ENCODE measurements at places on chromosomes 7 and 10. TPM values are rescaled to one million over a fixed set of nuclear protein-coding genes. Genes with fewer than 3 reads are reported as not detected.

DNA sequence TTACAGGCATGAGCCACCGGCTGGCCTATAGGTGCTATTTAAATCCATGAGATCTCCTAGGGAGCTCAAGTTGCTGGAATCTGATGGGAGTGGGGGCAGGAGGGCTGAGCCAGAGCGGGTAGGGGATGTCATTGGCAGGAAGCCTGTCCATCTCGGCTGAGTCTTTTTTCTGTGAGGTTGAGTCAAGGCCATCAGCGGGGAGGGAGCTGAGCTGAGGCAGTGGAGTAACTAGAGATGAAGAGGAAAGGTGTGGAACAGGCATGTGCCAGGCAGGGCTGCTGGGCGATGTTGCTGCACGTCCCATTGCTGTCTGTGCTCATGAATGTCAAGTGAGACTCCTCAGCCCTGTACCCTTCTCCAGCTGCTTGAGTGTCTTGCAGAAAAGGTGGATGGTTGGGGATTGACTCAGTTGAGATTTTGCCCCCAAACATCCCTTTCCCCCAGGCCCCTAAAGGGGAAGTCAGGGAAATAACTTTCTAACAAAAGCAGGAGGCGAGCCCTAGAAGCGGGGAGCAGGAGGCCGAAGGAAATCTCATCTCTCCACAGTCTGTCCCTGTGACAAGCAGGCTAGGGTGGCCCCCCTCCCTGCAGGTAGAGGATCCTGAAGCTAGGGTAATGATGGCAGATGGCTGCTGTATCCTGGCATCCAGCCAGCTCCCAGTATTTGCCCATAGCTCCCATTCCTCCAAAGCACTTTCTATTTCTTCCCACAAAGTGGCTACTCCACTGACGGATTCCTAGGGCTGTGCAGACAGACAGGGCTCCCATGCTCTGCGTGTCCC is 5.4 kb downstream of the ATP6V1F start:
- no peak overlapping the region for H3K4me3 ChIP-seq
- DNase-seq, result no peak
- H3K27ac ChIP-seq, result no peak overlapping the region
- H3K36me3 ChIP-seq, result peaks cover 10% of the 10 kb centered on the region
- H3K27me3 ChIP-seq, result no peaks in the 10 kb centered on the region

GRCh38 chr7:2843711-2844152 is 376 bp downstream of the GNA12 start:
- H3K4me1 ChIP-seq, result peaks cover 25% of the 10 kb centered on the region
- DNase-seq, result peak; percentile 81
- H3K4me3 ChIP-seq, result peak overlapping the region; percentile 74
- no peaks in the 10 kb centered on the region for H3K36me3 ChIP-seq

DNA sequence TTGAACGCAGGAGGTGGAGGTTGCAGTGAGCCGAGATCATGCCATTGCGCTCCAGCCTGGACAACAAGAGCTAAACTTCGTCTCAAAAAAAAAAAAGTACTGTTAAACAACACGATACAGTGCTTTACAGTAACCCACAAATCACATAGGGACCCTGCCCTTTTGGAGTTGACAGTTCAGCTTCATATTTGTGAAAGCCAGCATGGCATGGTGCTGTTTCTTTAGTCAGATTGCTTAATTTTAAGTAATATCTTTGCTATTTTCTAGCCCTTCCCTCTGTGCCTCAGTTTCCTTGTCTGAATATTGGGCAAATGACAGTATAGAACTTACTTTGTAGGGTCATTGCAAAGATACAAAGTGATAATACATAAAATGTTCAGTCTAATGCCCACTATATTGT is 4.9 kb downstream of the CDC123 start:
- H3K27me3 ChIP-seq, result no peaks in the 10 kb centered on the region
- H3K4me3 ChIP-seq, result no peak overlapping the region
- peaks cover 18% of the 10 kb centered on the region for H3K4me1 ChIP-seq
- no peaks in the 10 kb centered on the region for H3K36me3 ChIP-seq

DNA sequence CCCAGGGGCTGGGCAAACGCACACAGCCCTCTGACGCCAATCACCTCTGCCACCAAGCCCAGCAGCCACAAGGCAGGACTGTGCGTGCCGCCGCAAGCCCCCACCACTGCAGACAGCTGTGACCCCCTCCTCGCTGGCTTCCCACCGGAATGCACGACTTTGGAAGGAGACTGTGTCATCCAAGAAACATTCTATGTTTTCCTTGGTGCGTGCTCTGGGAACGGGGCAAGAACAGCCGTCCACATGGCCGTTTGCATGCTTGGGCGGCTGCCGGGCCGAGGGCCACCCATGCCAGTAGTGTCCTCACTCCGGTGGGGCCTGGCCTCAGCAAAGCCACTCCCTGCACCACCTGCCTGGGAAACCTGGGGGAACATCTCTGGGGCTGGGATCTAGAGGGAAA is 17.6 kb upstream of the ELN start:
- H3K4me1 ChIP-seq, result peaks cover 36% of the 10 kb centered on the region
- H3K4me3 ChIP-seq, result no peak overlapping the region
- H3K27ac ChIP-seq, result no peak overlapping the region
- H3K36me3 ChIP-seq, result no peaks in the 10 kb centered on the region
- H3K27me3 ChIP-seq, result no peaks in the 10 kb centered on the region

FBXL13 gene
- 3.3 TPM for total RNA-seq

SH3PXD2A gene
- 24.5 TPM for total RNA-seq

GRCh38 chr7:56110611-56111010 is 4.3 kb upstream of the CHCHD2 start:
- DNase-seq, result no peak
- H3K4me3 ChIP-seq, result no peak overlapping the region
- H3K27ac ChIP-seq, result no peak overlapping the region
- H3K36me3 ChIP-seq, result no peaks in the 10 kb centered on the region
- H3K27me3 ChIP-seq, result peaks cover 7% of the 10 kb centered on the region
- H3K4me1 ChIP-seq, result peaks cover 2% of the 10 kb centered on the region

- H3K27me3 ChIP-seq, result no peaks in the 10 kb centered on the region
- H3K27ac ChIP-seq, result no peak overlapping the region
- no peaks in the 10 kb centered on the region for H3K36me3 ChIP-seq
- no peak overlapping the region for H3K4me3 ChIP-seq
These were observed 109.5 kb downstream of the PRKG1 start for GRCh38 chr10:51183783-51184182.

DNA sequence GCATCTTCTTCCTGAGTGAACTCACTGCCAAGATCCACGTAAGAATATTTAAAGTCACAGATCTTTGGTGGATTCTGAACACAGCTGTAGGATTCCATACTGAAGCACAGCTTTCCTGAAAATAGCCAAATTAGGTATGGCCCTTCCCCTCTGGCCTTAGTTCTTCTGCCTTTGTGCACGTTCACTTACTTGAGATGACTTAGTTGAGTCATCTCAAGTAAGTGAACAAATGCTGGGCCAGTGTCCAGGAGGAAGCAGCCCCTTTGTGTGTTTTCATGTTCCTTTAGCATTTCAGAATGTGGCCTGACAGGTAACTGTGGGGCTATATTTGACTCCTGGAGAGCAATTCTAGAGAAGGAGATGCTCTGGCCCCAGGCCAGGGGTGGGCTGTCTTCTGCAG is 51.5 kb downstream of the CCNY start:
- no peak for DNase-seq
- no peak overlapping the region for H3K27ac ChIP-seq
- no peaks in the 10 kb centered on the region for H3K27me3 ChIP-seq
- no peak overlapping the region for H3K4me3 ChIP-seq
- peaks cover 38% of the 10 kb centered on the region for H3K4me1 ChIP-seq

ARF5 gene
- total RNA-seq, result 156 TPM

CD36 gene
- 114 TPM for total RNA-seq

- no peak overlapping the region for H3K27ac ChIP-seq
- DNase-seq, result no peak
- no peaks in the 10 kb centered on the region for H3K27me3 ChIP-seq
- peaks cover 9% of the 10 kb centered on the region for H3K36me3 ChIP-seq
These were observed 61.3 kb downstream of the XPNPEP1 start for GRCh38 chr10:109862041-109862440.

DNA sequence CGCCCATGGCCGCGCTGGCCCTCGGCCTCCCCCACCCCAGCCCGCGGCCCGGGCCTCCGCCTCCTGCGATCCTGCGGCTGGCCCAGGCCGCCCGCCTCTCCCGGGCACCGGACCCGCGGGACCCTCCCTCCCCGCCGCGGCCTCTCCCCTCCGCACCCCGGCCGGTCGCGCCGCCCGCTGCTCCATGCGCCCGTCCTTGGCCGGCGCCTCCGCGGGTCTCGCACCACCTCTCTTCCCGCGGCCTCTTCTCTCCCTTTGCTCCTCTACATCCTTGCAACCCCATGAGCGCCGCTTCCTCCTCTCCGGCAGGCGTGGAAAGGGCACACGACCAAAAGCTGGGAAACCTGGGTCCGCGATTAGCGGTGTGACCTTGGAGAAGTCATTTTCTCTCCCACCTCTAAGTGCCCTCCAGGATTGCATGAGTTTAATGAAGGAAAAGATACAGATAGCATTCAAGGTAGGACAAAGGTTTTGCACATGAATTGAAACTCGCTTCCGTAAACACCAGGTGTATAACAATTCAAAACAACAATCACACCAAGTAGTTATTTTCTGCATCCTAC is 448 bp upstream of the SRPK2 start:
- H3K4me3 ChIP-seq, result peak overlapping the region; percentile 88
- H3K27ac ChIP-seq, result peak overlapping the region; percentile 91
- H3K4me1 ChIP-seq, result peaks cover 12% of the 10 kb centered on the region

OR2A42 gene
- 0.16 TPM for total RNA-seq

ZDHHC4 gene
- total RNA-seq, result 51.0 TPM

GRCh38 chr7:2247141-2247995 is 5.3 kb downstream of the NUDT1 start:
- H3K4me3 ChIP-seq, result no peak overlapping the region
- H3K27me3 ChIP-seq, result no peaks in the 10 kb centered on the region
- H3K4me1 ChIP-seq, result peaks cover 7% of the 10 kb centered on the region
- H3K36me3 ChIP-seq, result no peaks in the 10 kb centered on the region
- no peak overlapping the region for H3K27ac ChIP-seq

- DNase-seq, result peak; percentile 64
- no peak overlapping the region for H3K4me3 ChIP-seq
- no peaks in the 10 kb centered on the region for H3K27me3 ChIP-seq
- no peaks in the 10 kb centered on the region for H3K36me3 ChIP-seq
- peak overlapping the region; percentile 78 for H3K27ac ChIP-seq
- peaks cover 50% of the 10 kb centered on the region for H3K4me1 ChIP-seq
These were observed 28.1 kb downstream of the ADAP1 start for GRCh38 chr7:926061-927030.

DNA sequence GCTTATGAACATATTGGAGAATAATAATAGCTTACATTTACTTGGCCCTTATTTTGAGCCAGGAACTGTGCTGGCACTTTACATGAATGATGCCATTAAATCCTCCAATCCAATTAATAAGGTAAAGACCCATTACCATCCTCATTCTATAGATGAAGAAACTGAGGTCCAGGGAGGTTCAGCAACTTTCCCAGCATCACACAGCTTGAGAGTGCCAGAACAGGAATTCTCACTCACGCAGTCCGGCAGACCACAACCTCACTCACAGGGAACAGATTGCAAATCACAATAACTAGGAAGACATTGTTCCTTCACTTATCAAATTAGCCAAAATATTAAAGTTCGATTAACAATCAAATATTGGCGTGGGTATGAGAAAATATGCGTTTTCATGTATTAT is 18.3 kb downstream of the GPRIN2 start:
- no peaks in the 10 kb centered on the region for H3K4me1 ChIP-seq
- no peaks in the 10 kb centered on the region for H3K36me3 ChIP-seq
- no peak overlapping the region for H3K4me3 ChIP-seq
- H3K27me3 ChIP-seq, result no peaks in the 10 kb centered on the region

DNA sequence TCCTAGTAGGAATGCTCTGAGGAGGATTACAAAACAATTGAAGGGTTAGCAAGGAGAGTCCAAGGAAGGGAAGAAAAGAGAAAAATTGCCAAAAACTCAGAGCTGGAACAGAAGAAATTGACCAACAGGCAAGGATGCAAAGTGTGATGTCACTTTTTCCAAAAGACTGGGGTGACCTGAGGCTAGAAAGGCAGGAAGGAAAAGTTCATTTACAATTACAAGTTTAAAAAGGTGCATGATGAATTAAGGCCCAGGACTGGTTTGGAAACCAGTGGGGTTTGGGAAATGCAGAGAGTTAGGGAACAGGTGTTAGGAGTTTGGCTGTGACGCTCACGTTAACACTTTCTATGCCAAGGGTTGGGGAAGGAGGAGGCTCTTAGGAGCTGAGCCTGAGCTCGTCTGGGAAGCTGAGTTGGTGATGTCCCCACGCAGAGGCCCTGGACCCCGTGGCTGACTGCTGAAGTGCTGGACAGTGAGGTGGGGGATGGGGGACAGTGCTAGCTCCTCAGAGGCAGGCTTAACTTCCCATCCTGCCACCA is 92.6 kb upstream of the PODXL start:
- DNase-seq, result no peak
- H3K4me3 ChIP-seq, result no peak overlapping the region
- H3K27me3 ChIP-seq, result no peaks in the 10 kb centered on the region
- no peaks in the 10 kb centered on the region for H3K36me3 ChIP-seq
- H3K4me1 ChIP-seq, result peaks cover 24% of the 10 kb centered on the region

GRCh38 chr7:24812305-24812945 is 55.2 kb upstream of the GSDME start:
- H3K4me1 ChIP-seq, result no peaks in the 10 kb centered on the region
- no peak for DNase-seq
- no peaks in the 10 kb centered on the region for H3K27me3 ChIP-seq

DNA sequence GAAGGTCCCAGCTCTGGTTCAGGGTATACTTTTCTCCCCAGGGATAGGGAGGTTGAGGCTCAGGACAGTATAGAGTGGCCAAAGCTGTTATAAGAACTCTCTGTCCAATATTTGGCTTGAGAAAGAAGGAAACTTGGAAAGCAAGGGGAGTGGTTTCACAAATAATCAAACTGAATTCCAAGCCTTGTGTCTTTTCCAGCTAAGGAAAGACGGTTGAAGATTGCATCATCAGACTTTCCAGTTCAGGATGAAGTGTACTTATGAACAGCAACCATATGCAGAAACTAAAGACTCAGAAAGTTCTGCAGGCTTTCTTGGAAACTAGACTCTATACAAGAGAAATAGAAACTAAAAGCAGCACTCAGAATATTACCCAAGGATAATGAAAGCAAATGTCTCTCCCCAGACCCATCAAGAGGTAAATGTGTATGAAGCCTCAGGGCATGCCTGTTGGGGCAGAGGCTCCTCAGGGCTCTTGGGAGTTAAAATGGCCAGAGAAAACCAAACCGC is 46.4 kb downstream of the RAMP3 start:
- no peak for DNase-seq
- H3K4me3 ChIP-seq, result peak overlapping the region; percentile 30
- no peaks in the 10 kb centered on the region for H3K36me3 ChIP-seq
- no peaks in the 10 kb centered on the region for H3K4me1 ChIP-seq

TIMM23 gene
- 68.8 TPM for total RNA-seq

DNA sequence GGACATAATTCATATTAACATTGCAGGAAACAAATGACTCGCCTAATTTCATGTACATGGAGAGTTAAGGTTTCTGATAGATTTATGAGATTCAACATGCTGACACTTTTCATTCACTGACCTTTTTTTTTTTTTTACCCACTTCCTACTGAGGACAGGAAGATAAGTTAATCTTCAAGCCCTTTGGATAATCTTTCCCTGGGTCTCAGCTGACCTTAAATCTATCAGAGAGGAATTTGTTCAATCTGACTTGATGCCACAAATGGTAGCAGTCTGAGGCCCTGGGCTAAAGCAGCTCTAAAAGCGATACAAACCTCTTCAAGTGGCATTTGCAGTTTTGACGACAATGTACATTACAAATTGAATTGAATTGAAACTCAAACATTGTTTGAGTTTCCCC is 493.3 kb upstream of the SORCS1 start:
- H3K27me3 ChIP-seq, result no peaks in the 10 kb centered on the region
- H3K36me3 ChIP-seq, result no peaks in the 10 kb centered on the region
- H3K4me1 ChIP-seq, result no peaks in the 10 kb centered on the region

Measured in sigmoid colon (tissue), 7 donors.